Thoracic aorta (tissue), 2 donors: ENCODE measurements at places on chromosomes 2 and 18. TPM values are rescaled to one million over a fixed set of nuclear protein-coding genes. Genes with fewer than 3 reads are reported as not detected.

DNA sequence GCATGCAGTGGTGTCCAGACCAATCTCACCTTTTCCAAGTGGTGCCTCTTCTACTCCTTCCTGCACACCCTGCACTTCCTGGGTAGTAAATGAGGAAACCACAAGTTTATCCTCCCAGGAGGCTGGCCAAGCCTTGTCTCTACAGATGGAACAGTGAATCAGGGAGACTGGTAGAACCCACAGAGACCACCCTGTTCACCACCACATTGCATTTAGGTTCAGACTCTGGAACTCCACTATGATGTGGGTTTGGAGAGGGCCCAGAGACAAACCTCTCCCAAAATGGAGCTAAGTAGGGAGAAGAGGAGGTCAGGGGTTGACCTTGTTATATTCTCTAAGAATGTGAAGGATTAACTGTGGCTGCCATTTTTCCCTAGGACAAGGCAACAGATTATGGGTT is 102.8 kb upstream of the FZD7 start:
- no peaks in the 10 kb centered on the region for H3K27me3 ChIP-seq
- peaks cover 6% of the 10 kb centered on the region for H3K4me1 ChIP-seq
- H3K27ac ChIP-seq, result no peak overlapping the region
- no peaks in the 10 kb centered on the region for H3K36me3 ChIP-seq
- H3K4me3 ChIP-seq, result no peak overlapping the region
- no peak for DNase-seq

- no peak overlapping the region for H3K4me3 ChIP-seq
- no peak overlapping the region for H3K27ac ChIP-seq
- no peaks in the 10 kb centered on the region for H3K36me3 ChIP-seq
Measured at GRCh38 chr18:45103319-45104048, 422.8 kb downstream of the SETBP1 start.

DNA sequence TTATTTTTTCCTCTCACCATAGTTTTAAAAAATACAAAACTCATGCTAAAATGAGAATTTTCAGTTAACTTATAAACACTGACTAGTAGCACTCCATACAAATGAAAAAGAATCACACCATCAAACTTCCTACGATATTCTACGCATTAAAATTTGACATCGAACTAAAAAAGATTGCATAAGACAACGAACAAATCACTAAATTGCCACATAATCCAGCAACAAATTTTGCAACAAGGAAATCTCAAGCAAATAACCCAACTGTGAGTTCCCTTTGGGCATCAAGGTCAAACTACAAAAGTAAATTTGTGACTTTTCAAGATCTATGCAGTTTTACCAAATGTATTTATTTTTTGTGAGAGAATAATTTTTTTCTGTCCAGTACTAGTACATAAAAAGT is 1.5 kb downstream of the MAP3K2 start:
- H3K4me3 ChIP-seq, result peak overlapping the region; percentile 97
- peaks cover 25% of the 10 kb centered on the region for H3K4me1 ChIP-seq
- DNase-seq, result no peak
- H3K36me3 ChIP-seq, result no peaks in the 10 kb centered on the region
- H3K27me3 ChIP-seq, result no peaks in the 10 kb centered on the region

DNA sequence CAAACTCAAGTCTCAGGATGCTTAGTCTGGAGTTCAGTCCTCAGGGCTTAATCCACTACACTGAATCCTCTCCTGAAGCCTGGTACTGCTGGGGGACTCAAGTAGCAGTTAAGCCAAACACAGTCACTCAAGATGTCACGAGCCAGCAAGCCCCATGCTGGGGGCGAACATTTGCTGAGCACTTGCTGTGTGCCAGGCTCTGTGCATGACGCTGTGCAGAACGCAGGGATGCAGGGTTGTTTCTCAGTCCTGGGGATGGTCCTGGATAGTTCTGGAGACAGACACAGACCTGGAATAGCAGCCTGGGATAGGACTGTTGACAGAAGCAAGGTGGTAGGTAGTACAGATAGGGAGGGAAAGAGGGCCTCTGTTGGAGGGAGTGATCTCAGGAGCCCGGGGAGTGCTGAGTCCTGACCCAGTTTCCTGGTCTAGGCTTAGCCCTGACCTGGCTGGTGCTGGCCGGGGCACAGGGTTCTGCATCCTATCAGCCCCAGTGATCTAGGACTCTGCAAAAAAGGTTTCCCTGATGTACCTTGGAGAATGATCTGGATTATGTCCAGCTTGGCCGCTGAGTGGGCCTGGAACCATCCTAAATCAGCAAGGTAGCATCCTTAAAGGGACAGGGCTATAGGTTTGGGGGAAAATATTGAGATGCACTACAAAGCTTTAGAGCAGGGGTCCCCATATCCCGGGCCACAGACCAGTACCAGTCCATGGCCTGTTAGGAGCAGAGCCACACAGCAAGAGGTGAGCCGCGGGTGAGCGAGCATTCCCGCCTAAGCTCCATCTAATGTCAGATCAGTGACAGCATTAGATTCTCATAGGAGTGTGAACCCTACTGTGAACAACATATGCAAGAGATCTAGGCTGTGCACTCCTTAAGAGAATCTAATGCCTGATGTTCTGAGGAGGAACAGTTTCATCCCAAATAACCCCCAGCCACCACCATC is 54.7 kb upstream of the OTOF start:
- H3K27me3 ChIP-seq, result no peaks in the 10 kb centered on the region
- H3K4me3 ChIP-seq, result no peak overlapping the region
- no peak overlapping the region for H3K27ac ChIP-seq
- no peaks in the 10 kb centered on the region for H3K36me3 ChIP-seq
- H3K4me1 ChIP-seq, result no peaks in the 10 kb centered on the region
- no peak for DNase-seq

GRCh38 chr2:36446294-36446693 is 90.7 kb downstream of the CRIM1 start:
- no peak overlapping the region for H3K4me3 ChIP-seq
- DNase-seq, result no peak
- peak overlapping the region; percentile 87 for H3K27ac ChIP-seq
- no peaks in the 10 kb centered on the region for H3K27me3 ChIP-seq

DNA sequence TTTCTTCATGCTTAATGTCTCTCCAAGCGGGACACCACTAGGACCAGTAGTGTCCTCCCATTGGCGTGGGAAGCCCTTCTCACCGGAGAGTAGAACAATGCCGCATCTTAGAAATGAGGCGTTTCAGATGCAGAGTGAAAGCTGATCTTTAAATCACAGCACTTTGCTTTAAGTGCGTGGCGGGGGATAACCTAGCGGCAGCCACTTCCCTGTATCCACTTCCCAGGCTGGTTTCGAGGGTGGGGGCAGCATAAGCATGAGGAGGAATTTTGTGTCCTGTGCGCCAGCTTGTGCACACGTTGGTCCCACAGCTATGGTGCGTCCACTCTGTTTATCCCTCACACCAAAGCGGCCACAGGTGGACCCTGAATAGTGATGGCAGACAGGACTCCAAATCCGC is 63.1 kb downstream of the MBP start:
- H3K4me3 ChIP-seq, result no peak overlapping the region
- H3K27me3 ChIP-seq, result no peaks in the 10 kb centered on the region
- H3K4me1 ChIP-seq, result peaks cover 67% of the 10 kb centered on the region
- H3K27ac ChIP-seq, result no peak overlapping the region
- DNase-seq, result no peak

- no peak overlapping the region for H3K4me3 ChIP-seq
- peaks cover 4% of the 10 kb centered on the region for H3K4me1 ChIP-seq
- no peak for DNase-seq
- no peaks in the 10 kb centered on the region for H3K36me3 ChIP-seq
- H3K27ac ChIP-seq, result no peak overlapping the region
Measured at GRCh38 chr2:181774685-181775084, 94.4 kb upstream of the NEUROD1 start.

DNA sequence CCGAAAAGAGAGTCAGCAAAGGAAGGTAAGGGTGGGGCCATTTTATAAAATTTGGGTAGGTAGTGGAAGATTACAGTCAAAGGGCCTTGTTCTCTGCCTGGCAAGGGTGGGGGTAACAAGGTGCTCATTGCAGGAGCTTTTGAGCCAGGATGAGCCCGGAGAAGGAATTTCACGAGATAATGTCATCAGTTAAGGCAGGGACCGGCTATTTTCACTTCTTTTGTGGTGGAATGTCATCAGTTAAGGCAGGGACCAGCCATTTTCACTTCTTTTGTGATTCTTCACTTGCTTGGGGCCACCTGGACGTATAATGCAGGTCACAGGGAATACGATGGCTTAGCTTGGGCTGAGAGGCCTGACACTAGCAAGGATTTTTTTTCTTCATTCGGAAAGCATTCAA is 58.1 kb downstream of the CYP1B1 start:
- H3K27me3 ChIP-seq, result no peaks in the 10 kb centered on the region
- no peak overlapping the region for H3K27ac ChIP-seq
- no peak for DNase-seq
- no peaks in the 10 kb centered on the region for H3K36me3 ChIP-seq
- H3K4me1 ChIP-seq, result no peaks in the 10 kb centered on the region

DNA sequence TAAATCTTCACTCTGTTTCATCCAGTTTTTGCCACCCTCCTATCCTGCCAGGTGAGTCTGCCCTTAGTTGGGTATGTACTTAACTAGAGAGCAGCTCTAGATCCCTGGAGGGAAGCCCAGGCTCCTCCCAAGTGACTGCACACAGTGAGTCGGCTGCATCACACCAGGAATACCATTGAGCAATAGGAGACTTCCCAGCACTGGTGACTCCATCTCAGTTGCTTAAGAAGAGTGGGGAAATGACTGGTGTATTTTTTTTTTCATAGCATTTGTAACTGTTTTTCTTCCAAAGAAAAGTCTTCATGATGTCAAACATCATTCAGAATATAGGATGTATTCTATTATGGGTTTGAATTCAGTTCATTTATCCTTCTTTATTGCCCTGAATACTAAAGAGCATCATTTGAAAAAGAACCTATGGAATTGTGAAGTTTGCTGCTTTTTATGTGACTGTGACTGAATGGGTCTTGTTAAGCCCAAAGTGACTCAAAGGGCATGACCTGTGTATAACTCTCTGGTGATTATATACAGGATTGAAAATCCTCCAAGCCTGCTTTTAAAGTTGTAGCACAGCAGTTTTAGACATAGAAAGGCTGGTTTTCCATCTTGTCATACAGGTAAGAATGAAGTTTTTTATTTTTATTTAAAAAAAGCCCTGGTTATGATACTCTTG is 84.3 kb downstream of the MAP3K20 start:
- H3K4me1 ChIP-seq, result peaks cover 36% of the 10 kb centered on the region
- peak overlapping the region; percentile 55 for H3K27ac ChIP-seq
- H3K27me3 ChIP-seq, result no peaks in the 10 kb centered on the region
- H3K4me3 ChIP-seq, result no peak overlapping the region
- peak; percentile 97 for DNase-seq

DNA sequence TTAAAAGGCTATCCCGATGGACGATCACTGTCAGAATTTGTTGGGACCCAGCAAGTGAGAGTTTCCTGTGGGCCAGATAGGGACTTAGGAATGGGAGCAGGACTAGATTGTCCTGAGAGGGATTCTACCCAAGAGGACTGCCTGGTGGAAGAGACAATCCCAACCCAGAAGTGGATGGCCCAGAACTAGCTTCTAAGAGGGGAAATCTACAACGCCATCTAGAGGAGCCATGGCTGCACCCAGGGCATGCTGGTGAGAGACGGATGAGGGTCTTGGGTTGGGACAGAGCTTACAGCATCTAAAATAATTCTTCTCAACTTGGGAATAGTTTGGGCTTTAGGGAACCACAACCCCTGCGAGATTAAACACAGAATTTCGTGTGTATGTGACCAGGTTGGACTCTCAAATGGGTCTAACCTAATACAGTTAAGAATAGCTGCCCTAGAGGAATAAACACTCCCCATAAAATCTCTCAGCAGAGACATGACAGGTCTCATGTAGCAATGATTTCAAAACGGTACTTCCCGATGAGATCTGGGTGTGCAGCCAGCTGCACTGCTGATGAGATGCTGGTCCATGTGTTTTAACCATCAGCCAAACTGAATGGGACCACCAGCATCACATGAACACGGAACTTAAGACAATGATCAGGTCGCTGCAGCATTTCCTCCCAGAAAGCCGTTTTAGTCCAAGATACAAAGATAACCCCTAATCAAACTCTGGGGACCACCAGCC is 50.8 kb downstream of the CCBE1 start:
- H3K36me3 ChIP-seq, result no peaks in the 10 kb centered on the region
- H3K4me3 ChIP-seq, result no peak overlapping the region
- no peak for DNase-seq
- no peaks in the 10 kb centered on the region for H3K4me1 ChIP-seq

- peaks cover 26% of the 10 kb centered on the region for H3K4me1 ChIP-seq
- no peak for DNase-seq
- peak overlapping the region; percentile 18 for H3K4me3 ChIP-seq
- peak overlapping the region; percentile 8 for H3K27ac ChIP-seq
- H3K36me3 ChIP-seq, result no peaks in the 10 kb centered on the region
Measured at GRCh38 chr18:32317651-32318050, 127.8 kb downstream of the MEP1B start.

GRCh38 chr2:45905632-45905958 is 254.1 kb downstream of the PRKCE start:
- H3K27ac ChIP-seq, result no peak overlapping the region
- no peaks in the 10 kb centered on the region for H3K36me3 ChIP-seq
- no peak overlapping the region for H3K4me3 ChIP-seq
- DNase-seq, result no peak
- no peaks in the 10 kb centered on the region for H3K27me3 ChIP-seq
- H3K4me1 ChIP-seq, result no peaks in the 10 kb centered on the region

DNA sequence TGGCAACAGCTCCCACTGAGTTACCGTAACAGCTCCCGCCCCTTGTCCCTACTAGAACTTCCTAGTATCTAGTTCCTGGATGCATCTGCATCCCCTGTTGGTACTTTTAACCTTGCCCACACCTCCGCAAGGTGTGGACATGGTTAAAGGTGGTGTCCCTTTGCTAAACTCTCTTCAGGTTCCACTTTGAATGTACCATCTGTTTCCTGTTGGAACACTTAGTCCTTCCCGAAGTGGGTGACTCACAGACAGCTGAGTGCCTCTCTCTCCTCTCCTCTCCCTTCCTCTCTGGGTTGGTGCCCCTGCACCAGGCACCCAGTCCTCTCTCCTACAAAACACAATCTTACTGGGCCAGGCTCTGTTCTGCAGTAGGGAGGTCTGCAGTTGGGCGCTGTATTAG is 19.6 kb upstream of the REL start:
- no peak for DNase-seq
- H3K27me3 ChIP-seq, result no peaks in the 10 kb centered on the region
- H3K4me1 ChIP-seq, result no peaks in the 10 kb centered on the region
- no peaks in the 10 kb centered on the region for H3K36me3 ChIP-seq
- H3K27ac ChIP-seq, result no peak overlapping the region

Gene DLX1
- 0.68 TPM for total RNA-seq

Gene ZBTB14
- total RNA-seq, result 8.4 TPM

Gene FOXI3
- not detected for total RNA-seq

Gene AGPS
- 17.5 TPM for total RNA-seq

Gene CROCC2
- not detected for total RNA-seq

Gene VSNL1
- not detected for total RNA-seq

Gene KIF1A
- not detected for total RNA-seq

Gene SERPINB13
- not detected for total RNA-seq

Gene CRYBA2
- total RNA-seq, result not detected

Gene RBKS
- total RNA-seq, result 3.1 TPM

Gene SGPP2
- total RNA-seq, result 0.28 TPM
